ENCODE measurements at places on chromosomes 12 and 14. TPM values are rescaled to one million over a fixed set of nuclear protein-coding genes. Genes with fewer than 3 reads are reported as not detected.

DNA sequence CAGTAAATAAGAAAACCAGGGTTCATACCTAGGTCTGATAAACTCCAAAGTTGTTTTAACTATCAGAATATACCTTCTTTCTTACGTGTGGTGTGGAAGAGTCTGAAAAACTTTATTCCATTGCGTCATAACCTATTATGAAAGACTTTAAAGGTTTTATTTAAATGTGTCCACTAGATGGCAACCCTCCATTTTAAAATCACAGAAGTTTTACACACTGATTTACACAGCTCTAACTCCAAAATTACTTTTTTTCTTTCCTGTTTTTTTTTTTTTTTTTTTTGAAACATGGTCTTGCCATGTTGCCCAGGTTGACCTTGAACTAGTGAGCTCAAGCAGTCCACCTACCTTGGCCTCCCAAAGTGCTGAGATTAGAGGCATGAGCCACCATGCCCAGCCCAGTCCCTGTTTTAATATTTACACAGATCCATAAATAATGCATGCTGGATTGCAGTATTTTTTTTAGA is 17.3 kb upstream of the TMPRSS12 start:
- no peak for DNase-seq

GRCh38 chr14:55332654-55333570 is 61.7 kb downstream of the FBXO34 start:
- DNase-seq, result no peak

- DNase-seq, result no peak
These were observed 66.8 kb upstream of the GPR68 start for GRCh38 chr14:91311284-91311662.

DNA sequence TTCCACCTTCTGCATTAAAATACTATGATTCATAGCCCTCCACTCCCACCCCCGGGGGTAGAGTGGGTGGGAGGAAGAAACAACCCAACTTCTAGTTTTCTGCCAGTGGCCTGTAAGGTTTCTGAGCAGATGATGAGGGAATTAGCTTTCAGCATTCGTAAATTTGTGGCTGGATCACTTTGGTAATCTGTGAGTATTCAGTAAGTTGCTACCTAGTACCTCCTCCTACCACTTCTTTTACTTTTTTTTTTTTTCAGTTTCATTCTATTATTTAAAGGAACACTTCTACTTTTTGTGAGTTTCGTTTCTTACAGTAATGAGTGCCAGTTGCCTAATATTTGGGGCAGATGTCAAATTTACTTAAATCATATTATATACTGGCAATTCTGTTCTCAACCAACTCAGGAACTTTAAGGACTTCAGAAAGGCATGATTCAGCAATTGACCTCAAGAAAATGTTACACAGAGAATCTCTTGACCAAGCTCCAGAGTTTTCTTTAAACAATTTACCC is 42.4 kb upstream of the EMP1 start:
- DNase-seq, result no peak

DNA sequence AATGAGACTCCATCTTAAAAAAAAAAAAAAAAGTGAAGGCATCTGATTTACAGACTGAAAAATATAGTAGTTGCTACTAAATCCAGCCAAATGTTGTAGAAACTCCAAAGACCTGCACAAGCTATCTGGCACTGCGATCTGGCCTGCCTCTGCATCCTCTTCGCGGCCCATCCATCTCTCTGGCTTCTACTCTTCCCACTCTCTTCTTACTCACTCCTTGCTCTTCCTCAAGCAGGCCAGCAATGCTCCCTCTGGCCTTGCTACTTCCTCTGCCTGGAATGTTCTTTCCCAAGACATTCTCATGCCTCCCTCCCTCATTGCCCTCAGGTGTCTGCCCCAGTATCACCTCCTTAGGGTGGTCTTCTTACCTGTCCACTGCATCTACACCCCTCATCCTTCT is 9.7 kb upstream of the CRY1 start:
- DNase-seq, result no peak

DNA sequence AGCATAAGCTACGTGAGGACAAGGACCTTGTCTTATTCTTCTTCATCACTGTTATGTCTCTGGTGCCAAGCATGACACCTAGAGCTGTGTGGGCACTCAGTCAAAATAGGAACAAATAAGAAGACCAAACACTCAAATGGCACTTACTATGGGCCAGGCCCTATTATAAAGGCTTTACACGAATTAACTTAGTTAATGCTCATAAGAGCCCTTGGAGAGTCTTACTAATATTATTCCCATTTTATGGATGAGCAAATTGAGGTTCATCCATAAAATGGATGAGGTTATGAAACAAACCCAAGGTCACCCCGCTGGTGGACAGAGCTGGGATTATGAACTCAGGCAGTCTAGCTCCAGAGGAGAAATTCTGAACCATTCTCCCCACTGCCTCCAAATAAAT is 47.7 kb downstream of the ISCA2 start:
- no peak for DNase-seq

GRCh38 chr14:50541159-50541567 is 8.8 kb upstream of the MAP4K5 start:
- no peak for DNase-seq

DNA sequence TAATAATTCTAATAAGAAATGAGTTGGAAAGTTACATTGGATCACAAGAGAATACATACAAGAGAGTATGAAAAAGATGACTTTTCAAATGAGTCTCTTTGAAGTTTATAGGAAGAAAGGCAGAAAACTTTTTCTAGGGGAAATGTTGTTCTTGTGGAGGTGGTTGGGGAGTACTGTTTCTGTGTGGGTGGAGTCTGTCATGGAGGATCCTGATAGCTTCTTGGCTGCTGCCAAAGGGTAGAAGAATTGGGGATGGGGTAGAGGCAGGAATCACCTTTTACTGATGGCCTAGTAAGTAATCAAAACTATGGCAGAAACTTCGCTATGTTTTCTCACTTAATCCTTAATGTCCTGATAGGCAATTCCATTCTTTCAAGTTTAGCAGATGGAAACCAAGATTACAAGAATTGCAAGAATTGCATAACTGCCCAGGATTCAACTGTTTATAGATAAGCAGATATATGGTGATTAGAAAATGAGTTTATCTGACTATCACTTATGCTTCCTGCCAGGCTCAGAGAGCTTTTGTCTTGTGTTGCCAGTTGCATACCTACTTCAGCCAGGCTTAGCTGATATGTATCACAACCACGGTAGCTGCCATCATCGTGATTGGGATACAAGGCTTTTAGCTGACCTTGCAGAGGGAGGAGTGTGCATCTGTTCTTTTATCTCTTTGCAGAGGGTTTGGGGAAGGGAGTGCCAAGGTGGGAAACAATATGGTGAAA is 463.9 kb downstream of the TMTC2 start:
- DNase-seq, result no peak

- no peak for DNase-seq
These were observed 9.9 kb upstream of the ACVR1B start for GRCh38 chr12:51941604-51942003.

DNA sequence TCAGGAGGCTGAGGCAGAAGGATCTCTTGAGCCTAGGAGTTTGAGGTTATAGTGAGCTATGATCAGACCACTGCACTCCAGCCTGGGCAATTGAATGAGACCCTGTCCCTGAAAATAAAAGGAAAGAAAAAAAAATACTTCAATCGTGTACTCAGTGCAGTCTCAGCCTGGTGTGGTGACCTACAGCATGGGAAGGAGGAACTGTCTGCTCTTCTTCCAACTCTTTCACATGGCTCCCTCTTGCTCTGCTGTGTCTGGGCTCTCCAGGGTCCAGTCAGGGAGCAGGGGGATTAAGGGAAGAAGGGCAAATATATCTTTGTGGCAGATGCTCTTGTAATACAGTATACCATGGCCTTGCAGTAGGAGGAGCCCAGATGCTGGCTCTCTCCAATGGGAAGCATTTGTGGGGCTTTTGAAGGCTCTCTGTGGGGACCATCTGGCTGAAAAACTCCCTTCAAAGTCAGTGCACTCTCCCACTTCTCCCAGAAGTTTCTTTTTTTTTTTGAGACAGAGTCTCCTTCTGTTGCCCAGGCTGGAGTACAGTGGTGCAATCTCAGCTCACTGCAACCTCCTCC is 76.6 kb upstream of the TMPO start:
- DNase-seq, result no peak

Gene SERPINA9
- not detected for total RNA-seq

Gene CLEC1A
- 6.3 TPM for total RNA-seq

Measured in kidney (tissue), 22 donors.